ENCODE measurements at places on chromosomes 6 and 20. TPM values are rescaled to one million over a fixed set of nuclear protein-coding genes. Genes with fewer than 3 reads are reported as not detected.

GRCh38 chr6:131911951-131912350 is 39.2 kb downstream of the CCN2 start:
- H3K27me3 ChIP-seq = no peaks in the 10 kb centered on the region
- no peaks in the 10 kb centered on the region for H3K4me1 ChIP-seq
- no peak overlapping the region for H3K27ac ChIP-seq
- no peak for DNase-seq
- H3K4me3 ChIP-seq = no peak overlapping the region

- H3K4me3 ChIP-seq = no peak overlapping the region
- no peak for DNase-seq
- no peaks in the 10 kb centered on the region for H3K36me3 ChIP-seq
- no peak overlapping the region for H3K27ac ChIP-seq
- H3K27me3 ChIP-seq = no peaks in the 10 kb centered on the region
- H3K4me1 ChIP-seq = no peaks in the 10 kb centered on the region
Observed at GRCh38 chr6:14571746-14572145, 454.2 kb downstream of the CD83 start.

DNA sequence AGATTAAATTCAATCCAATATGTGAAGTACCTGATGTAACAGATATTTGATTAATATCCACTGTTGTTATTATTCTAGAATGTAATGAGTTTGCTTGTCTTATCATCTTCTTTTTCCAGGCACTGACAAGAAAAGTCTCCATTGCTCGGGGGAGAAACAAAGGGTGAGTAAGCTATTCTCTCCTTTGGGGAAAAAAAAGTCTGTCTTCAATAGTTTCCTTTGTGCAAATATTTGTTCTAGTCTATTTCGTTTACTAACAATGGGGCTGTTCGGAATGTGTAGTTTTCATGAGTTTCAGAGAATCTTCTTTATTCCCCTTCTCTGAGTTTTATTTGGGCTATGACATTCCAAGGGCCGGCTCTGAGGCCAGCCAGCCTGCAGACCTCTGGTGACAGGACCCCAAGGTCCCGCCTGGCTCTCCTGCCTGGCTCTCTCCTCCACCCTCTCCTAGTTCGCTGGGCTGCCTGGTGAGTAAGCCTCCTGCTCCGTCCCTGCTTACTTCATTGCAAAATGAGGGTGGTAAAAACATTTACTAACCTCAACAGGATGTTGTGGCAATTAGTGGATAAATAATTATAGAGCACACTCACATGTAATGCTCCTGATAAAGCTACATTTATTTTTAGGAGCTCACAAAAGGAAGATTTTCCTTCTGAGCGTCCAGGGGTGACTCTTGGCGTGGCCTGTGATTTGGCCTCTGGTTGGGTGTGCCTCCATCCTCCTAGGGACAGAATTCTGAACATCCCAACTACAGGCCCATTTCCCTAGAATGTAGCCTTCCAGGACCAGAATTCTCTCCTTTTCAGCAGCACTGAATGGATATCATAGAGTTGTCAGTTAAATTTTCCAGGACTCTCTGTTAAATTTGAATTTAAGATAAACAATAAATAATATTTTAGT is 43.1 kb upstream of the SNX9 start:
- H3K27ac ChIP-seq = no peak overlapping the region
- no peaks in the 10 kb centered on the region for H3K4me1 ChIP-seq
- no peak overlapping the region for H3K4me3 ChIP-seq
- no peaks in the 10 kb centered on the region for H3K36me3 ChIP-seq
- H3K27me3 ChIP-seq = no peaks in the 10 kb centered on the region

DNA sequence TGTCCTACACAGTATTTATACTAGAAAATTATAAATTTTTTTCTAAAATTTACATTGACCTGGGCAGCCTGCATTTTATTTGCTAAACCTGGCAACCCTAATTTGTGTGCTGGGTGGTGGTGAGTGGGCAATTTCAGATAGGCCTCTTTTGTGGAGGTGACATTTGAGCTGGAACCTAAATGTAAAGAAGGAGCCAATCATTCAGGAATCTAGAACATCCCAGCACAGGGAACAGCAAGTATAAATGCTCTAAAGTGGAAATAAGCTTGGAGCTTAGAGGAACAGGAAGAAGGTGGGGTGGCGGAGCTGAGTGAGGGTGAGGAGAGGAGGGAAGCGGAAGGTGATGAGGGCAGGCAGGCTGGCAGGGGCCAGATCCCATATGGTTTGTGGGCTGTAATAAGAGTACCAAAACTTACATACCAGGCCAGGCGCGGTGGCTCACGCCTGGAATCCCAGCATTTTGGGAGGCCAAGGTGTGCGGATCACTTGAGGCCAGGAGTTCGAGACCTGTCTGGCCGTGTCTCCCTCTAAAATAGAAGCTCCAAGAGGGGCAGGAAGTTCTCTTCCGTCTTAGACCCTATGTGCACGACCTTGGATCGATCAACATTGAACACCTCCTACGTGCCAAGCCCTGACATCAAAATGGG is 549 bp upstream of the CSE1L start:
- H3K36me3 ChIP-seq = no peaks in the 10 kb centered on the region
- H3K4me1 ChIP-seq = peaks cover 2% of the 10 kb centered on the region
- no peak for DNase-seq
- H3K27ac ChIP-seq = peak overlapping the region; percentile 90
- H3K4me3 ChIP-seq = peak overlapping the region; percentile 84

- H3K36me3 ChIP-seq = no peaks in the 10 kb centered on the region
- DNase-seq = no peak
- no peaks in the 10 kb centered on the region for H3K27me3 ChIP-seq
- H3K4me3 ChIP-seq = no peak overlapping the region
- H3K27ac ChIP-seq = no peak overlapping the region
Observed at GRCh38 chr6:46821458-46821881, 28.3 kb downstream of the MEP1A start.

DNA sequence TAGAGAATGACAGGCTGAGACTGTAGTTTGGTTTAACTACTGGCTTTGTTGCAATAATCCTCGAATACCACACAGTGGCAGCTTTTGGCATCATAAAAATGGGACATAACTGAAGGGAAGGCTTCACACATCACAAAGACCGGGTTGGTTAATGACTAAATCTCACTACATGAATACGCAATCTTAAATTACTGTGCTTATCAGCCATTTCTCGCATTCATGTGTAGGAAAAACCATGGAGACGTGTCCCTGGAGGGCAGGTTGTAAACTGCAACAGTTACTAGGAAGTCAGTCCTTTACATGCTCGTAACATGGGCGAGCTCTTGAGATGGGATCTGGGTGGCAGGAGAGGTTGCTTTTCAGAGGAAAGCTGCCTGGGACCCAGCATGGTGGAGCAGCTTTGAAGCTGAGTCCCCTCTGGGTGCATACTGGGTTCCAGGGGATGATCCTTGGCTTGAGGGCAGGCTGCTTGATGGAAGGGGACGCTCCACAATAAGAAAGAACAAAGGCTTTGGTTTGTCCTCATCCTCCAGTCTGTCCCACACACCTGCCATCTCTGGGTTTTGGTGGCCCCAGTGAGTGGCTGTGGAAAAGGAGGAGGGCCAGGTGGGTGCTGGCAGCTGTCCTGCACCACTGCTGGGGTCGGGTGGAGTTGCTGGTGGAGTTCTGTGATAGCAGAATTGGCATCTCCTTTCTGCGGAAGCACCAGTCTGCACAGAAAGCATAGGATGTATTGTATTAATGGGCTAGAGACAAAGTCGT is 2.1 kb downstream of the RPS21 start:
- no peak for DNase-seq
- no peak overlapping the region for H3K4me3 ChIP-seq
- H3K27ac ChIP-seq = no peak overlapping the region
- no peaks in the 10 kb centered on the region for H3K36me3 ChIP-seq
- H3K27me3 ChIP-seq = no peaks in the 10 kb centered on the region
- peaks cover 9% of the 10 kb centered on the region for H3K4me1 ChIP-seq

DNA sequence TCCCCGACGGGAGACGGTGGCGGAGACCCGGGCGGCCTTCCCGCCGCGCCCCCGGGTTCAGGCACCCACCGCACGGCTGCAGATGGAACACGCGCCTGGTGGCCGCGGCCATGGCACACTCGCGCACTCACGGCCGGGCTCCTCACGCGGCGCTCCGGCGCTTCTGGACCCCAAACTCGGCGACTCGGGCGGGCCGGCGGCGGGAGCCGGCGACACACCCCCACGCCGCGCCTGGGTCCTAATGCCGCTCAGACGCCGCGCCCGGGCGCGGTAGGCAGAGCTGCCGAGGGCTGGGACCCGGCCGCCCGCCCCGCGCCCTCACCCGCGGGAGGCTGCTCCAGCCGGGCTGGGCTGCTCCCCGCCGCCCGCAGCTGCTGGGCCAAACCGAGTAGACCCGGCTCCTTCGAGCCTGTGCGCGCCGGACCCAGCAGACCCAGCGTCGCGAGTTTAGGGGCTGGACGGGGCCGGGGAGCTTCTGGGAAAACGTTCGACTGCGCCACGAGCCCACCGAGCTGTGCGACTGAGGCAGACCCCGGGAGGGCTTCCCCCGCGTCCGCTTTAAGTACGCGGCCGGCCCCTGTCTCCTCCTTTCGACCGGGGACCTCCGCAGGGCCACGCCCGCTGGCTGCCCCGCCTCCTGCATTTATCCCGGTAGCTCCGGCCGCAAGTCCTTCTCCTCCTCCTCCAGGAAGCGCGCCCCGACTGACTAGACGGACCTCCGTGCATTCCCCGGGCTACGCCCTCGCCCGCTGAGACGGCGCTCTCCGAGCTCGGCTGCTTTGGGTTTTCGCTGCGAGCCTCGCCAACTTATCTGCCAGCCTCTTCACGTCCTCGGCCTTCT is at the start of gene SLC4A11:
SLC4A11 (minus strand) TSS at position 165 of the 841 bp plus-strand sequence; CDS start at position 112, 53 bp downstream.
- no peak within 1 kb of the TSS for H3K27ac ChIP-seq
- DNase-seq = no peak
- H3K4me3 ChIP-seq = peak within 1 kb of the TSS; percentile 52
- peaks cover 5% of the 10 kb centered on the region for H3K4me1 ChIP-seq
- peaks cover 4% of the 10 kb centered on the region for H3K27me3 ChIP-seq

DNA sequence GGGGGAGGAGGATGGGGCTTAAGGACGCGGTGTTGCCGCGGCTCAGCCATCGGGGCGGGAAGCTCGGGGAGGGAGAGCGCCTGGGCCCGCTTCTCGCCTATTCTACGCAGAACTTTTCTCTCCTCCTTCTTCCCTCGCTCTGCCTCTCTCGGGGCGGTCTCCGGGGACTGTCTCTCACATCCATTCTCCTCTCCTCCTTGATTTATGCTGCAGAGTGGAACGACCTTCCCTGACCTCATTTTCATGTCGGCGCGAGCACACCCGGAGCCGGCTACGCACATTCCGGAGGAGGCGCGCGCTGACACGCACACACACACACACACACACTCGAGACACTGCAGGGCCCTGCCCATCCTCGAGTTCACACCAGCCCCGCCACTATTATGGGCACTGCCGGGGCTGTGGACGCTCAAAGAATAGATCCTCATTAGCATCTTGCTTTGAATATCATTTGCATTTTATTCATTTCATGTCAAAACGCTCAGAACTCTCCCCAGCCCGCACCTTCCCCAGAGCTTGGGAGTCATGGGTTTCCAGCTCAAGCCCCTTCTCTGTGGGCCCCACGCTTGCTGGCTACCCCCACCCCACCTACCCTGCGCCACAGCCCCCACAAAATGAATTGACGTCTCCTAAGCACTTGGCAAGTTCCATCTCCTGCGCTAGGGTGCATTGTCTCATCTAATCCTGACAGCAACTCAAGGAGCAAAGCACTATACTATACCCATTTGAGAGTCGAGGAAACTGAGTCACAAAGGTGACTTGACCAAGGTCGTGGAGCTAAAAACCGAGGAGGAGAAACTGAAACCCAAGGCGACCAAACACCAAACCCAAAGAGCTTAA is 36.8 kb downstream of the NCR2 start:
- no peaks in the 10 kb centered on the region for H3K36me3 ChIP-seq
- no peak overlapping the region for H3K27ac ChIP-seq
- peak overlapping the region; percentile 21 for H3K4me3 ChIP-seq
- H3K4me1 ChIP-seq = peaks cover 11% of the 10 kb centered on the region

DNA sequence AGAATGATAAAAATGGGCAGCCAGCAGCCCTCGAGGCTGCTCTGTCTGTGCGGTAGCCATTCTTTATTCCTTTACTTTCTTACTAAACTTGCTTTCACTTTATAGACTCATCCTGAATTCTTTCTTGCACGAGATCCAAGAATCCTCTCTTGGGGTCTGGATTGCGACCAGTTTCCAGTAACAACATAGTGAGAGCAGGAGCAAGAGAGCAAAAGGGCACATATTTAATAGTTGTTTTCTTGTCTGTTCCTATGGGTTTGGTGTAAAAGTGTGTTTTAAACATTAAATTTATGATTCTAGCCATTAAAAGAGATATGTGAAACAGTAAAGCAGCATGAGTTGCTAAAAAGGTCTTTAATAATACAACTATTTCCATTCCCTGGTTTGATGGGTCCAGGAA is 78.8 kb upstream of the OPRM1 start:
- H3K36me3 ChIP-seq = no peaks in the 10 kb centered on the region
- no peaks in the 10 kb centered on the region for H3K27me3 ChIP-seq
- H3K4me3 ChIP-seq = no peak overlapping the region
- no peak overlapping the region for H3K27ac ChIP-seq
- H3K4me1 ChIP-seq = no peaks in the 10 kb centered on the region

- H3K36me3 ChIP-seq = no peaks in the 10 kb centered on the region
- H3K4me1 ChIP-seq = no peaks in the 10 kb centered on the region
- no peak overlapping the region for H3K27ac ChIP-seq
- no peak for DNase-seq
Observed at GRCh38 chr20:6173481-6173880, 50.7 kb upstream of the FERMT1 start.

DNA sequence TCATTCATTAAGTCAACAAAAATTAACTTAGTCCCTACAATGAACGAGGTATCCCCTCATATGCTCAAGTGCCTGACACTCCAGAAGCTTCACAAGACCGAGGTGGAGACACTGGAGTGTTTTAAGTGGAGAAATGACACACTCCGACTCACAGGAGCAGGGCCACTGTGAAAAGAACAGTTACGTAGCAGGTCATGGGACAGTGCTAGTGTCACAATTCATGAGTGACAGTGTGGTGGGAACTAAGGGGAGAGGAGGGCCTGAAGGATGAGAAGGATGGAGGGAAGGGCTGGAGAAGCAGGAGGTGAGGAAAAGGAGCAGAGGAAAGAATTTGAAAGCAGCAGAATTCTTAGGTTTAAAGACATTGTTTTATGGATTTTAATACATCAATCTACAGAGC is 1.3 kb upstream of the HLA-A start:
- no peaks in the 10 kb centered on the region for H3K27me3 ChIP-seq
- no peak overlapping the region for H3K27ac ChIP-seq
- no peak for DNase-seq
- peaks cover 5% of the 10 kb centered on the region for H3K4me1 ChIP-seq
- H3K36me3 ChIP-seq = no peaks in the 10 kb centered on the region

- H3K27ac ChIP-seq = no peak overlapping the region
- H3K4me3 ChIP-seq = no peak overlapping the region
- H3K4me1 ChIP-seq = no peaks in the 10 kb centered on the region
- no peaks in the 10 kb centered on the region for H3K27me3 ChIP-seq
- H3K36me3 ChIP-seq = no peaks in the 10 kb centered on the region
- DNase-seq = no peak
Observed at GRCh38 chr6:113763876-113764275, 93.3 kb upstream of the MARCKS start.

GRCh38 chr20:62685781-62686555 is 22.7 kb upstream of the NTSR1 start:
- H3K4me1 ChIP-seq = no peaks in the 10 kb centered on the region
- H3K27me3 ChIP-seq = no peaks in the 10 kb centered on the region
- no peak overlapping the region for H3K27ac ChIP-seq
- DNase-seq = no peak
- no peak overlapping the region for H3K4me3 ChIP-seq

GRCh38 chr20:35626386-35627001 is 10.9 kb downstream of the SPAG4 start:
- H3K27ac ChIP-seq = no peak overlapping the region
- H3K4me3 ChIP-seq = no peak overlapping the region
- DNase-seq = no peak

The ELOVL2 gene
- 0.28 TPM for total RNA-seq

The ZBTB12 gene
- 10.7 TPM for total RNA-seq

The ZC3H12D gene
- 0.71 TPM for total RNA-seq

The BTN1A1 gene
- not detected for total RNA-seq
